NCI-H510A treated with DMSO at 0.1 percent for 48 hours (cell line): ENCODE measurements at places on chromosomes 13 and 19.

DNA sequence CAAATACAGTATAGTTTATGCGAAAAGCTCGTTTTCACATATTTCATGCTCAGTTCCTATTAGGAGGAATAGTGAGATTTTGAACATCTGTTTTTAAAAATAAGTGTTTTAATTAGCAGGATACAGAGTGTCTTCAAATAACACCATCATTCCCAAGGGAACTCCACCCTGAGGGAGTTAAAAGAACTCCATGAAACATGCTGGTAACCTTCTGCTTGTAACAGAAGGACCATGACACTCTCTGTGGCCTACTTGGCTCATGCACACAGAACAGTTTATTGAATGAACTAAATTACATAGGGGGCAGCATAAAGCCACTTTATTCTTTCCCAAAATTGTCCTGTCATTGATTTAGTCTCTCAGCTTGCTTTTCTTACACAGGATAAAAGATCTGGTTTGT is 809.5 kb upstream of the SLITRK6 start:
- DNase-seq: no peak

GRCh38 chr19:27971869-27972268 is 1241.1 kb downstream of the UQCRFS1 start:
- DNase-seq: no peak

DNA sequence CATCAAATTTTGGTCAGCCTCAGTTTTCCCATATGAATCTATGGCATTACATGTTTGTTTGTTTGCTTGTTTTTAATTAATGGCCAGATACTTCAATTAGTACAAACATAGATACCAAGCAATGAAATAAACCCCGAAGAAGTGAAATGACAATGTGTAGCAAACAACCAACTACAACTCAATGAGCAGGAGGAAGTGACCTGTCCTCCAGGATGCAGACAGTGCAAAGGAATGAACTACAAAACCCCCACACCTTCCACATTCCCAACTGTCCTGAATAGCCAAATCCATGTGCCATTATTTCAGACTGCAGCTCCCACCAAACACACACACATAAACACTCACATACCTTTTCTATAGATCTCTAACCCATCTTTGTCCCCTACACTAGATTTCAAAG is 45.0 kb upstream of the FAM124A start:
- no peak for DNase-seq

- DNase-seq: no peak
Measured at GRCh38 chr19:40802300-40803169, 3.5 kb downstream of the EGLN2 start.

- DNase-seq: no peak
Measured at GRCh38 chr19:4609878-4610511, 29.3 kb upstream of the TNFAIP8L1 start.

DNA sequence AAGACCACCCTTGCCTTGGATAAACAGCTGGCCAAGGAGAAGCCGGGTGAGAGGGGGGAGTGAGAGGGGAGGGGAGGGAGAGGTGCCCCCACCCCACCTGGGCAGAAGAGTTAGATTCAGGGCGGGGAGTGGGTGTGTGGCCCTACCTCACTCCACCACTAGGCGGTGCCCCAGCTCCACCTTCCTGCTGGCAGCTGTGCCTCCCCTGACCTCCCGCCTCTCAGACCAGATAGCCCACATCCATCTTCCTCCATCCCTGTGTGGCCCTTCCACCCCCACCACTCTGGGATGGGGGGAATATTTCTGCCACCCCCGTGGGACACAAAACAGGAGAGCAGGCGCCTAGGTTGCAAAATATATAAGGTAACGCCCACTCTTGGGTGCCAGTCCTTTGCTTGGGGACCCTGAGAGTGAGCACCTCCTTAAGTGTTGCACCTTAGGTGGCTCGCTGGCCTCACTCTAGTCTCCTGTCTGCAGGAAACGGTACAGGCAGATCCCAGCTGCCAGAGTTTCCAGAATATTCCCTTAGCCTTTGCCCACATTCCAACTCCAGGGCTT is 13.8 kb upstream of the EHD2 start:
- peak; percentile 21 for DNase-seq

GRCh38 chr19:46201454-46202310 is 27.9 kb upstream of the IGFL1 start:
- no peak for DNase-seq

DNA sequence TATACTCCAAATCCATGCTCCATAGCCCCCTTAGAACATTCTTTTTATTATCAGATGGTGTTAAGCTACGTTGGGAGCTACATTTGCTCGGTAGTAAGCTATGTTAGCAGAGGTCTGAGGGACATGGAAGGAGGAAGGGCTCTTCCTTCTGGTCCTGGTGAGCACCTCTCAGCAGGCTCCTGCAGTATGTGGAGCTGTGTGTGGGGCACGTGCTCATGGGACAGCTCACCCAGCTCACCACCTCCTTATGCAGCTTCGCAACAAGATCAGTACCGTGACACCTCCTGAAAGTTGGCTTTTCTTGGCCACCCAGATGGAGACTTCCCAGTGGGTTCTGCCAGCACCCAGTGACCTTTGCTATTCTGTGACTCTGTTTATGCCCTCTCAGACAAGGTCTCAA is 400.5 kb upstream of the SLC10A2 start:
- DNase-seq: no peak

DNA sequence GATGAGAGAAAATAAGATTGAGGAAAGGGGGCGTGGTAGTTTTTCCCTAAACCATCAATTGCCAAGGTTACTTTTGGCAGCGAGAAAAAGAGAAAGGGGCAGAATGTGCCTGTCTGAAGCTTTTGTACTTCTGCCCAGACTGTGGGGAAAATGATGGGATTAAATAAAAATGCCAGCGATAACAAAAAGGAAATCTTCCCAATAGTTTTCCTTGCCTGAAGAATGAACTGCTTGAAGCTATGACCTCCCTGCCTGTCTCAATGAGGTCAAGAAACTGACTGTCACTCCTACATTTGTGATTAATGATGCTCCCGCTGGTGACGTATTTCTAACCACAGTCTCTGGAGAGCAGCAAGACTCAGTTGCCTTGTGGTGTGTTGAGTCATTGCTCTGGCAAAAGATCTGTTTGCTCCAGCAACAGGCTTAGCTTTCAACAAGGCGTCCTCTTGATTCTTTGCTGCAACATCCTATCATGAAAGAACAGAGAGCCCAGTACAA is 1051.5 kb downstream of the DIAPH3 start:
- DNase-seq: no peak

DNA sequence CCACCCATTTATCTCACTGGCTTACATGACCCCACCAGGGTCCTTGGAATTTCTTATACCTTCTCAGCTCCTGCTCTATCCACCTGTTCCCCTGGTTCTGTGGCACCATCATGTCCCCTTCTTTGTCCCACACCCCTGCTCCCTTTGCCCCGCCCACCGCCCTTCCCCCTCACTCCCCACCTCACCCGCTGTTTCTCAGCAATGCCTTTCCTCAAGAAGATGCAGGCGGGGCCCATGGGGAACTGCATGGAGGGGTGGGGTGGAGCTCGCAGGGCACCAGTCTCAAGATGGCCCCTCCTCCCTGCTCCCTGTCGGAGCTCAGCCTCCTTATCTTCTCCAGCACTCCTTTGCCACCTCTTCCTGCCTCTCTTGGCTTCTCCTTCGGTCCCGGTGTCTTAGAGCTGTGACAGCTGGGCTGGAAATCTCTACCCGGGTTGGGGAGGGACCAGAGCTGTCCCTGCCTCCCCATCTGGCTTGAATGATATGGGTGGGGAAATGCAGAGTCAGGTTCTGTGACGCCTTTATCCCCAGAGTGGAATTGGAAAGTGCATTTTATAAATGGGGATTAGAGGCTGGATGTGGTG is at the start of gene CABP5:
TSS of gene CABP5 (minus strand) at position 405 of the 584 bp plus-strand sequence. CDS start at position 248, 157 bp downstream.
- no peak for DNase-seq

- no peak for DNase-seq
Measured at GRCh38 chr13:52954838-52955237, 73.8 kb upstream of the OLFM4 start.
